Kidney capillary endothelial cell (primary cell): ENCODE measurements at places on chromosomes 13 and 19.
A peak's percentile ranks its signal among the peaks of the same experiment; 100 is the strongest.

DNA sequence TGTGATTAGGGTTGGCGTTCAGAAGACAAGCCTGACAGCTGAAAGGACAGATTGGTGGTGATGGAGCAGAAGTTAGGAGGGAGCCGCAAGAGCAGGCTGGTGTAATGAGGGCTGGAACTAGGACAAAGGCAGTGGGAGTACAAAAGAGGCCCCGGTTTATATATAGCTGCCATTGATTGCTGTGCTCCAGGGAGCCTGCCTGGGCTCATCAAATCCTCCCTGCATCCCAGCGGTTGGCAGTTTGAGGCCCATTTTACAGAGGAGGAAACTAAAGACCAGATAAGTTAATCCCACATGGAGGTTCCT lies 123.7 kb downstream of the CACNA1A start:
- DNase-seq: no peak

DNA sequence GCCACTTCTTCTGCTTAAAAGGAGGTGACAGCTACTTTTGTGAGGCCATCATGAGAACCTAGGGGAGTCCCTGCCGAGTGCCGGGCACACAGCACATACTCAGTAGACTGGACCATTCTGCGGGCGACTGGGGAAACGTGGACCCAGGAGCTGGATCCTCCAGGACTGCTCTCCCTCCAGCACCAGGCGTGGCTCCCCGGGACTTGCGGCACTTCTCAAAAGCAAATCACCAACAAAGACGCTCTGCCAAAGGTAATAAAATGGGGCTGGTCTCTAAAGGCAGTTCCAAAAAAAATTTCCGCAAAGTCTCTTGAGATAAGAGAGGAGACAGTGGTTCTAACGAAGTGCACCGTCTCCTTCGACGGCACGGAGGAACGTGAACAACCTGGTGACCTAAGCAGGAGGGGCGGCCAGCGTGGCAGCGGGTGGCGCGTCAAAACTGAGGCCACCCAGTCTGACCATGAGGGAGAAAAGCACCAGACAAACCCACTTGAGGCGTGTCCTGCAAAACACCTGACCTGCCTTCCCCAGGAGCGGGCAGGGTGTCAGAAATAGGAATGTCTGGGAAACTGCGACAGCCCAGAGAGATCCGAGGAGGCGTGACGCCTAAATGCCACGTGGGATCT lies 1.4 kb upstream of the TMPRSS9 start:
- DNase-seq: no peak

GRCh38 chr13:86856991-86857390 lies 814.2 kb upstream of the SLITRK5 start:
- DNase-seq: no peak

DNA sequence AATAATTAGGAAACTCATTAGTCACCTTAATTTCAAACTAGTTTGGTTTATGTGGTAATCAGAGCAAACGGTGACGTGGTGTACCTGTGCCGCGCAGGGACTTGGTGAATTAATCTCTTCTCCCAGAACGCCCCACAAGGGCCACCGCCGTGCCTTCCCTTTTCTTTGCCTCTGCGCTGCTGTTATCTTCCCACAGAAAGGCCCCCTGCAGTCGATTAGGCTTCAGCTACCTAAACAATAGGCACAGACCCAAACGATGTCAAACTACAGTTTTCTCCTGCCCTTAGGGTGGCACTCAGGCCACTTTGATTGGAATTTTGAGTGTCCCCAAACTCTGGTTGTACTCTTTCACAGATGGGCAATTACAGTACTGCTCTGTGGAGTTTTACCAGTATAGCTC lies 115.5 kb downstream of the GGACT start:
- no peak for DNase-seq

DNA sequence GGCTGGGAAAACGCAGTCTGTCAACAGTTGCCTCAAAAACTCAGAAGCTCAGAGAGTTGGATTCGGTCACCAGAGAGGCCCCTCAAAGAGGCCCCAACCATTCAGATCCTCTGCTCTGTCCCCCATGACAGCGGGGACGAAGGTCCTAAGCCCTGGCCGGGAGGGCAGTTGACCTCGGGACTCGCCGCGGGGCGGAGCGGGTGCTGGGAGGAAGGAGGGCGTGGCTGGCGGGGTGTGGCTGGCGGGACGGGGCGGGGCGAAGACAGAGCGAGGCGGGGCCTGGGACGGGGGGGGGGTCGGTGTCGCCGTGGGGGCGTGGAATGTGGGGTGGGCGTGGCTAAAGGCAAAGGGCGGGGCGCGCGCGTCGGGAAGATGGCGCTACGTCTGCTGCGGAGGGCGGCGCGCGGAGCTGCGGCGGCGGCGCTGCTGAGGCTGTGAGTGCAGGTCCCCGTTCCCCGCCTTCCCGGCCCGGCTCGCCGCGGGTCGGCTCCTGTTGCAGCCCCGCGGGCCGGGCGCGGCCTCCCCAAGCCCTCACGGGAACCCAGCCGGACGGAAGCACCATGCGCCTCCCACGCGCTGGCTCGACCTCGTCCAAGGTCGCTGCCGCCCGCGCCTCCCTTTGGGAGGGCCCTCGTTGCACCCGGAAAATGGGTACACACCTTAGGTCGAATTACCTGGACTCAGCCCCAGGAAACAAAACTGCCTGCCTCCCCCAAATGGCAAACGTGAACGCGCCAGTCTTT lies 105.2 kb downstream of the TM9SF2 start:
- DNase-seq: peak; percentile 66

DNA sequence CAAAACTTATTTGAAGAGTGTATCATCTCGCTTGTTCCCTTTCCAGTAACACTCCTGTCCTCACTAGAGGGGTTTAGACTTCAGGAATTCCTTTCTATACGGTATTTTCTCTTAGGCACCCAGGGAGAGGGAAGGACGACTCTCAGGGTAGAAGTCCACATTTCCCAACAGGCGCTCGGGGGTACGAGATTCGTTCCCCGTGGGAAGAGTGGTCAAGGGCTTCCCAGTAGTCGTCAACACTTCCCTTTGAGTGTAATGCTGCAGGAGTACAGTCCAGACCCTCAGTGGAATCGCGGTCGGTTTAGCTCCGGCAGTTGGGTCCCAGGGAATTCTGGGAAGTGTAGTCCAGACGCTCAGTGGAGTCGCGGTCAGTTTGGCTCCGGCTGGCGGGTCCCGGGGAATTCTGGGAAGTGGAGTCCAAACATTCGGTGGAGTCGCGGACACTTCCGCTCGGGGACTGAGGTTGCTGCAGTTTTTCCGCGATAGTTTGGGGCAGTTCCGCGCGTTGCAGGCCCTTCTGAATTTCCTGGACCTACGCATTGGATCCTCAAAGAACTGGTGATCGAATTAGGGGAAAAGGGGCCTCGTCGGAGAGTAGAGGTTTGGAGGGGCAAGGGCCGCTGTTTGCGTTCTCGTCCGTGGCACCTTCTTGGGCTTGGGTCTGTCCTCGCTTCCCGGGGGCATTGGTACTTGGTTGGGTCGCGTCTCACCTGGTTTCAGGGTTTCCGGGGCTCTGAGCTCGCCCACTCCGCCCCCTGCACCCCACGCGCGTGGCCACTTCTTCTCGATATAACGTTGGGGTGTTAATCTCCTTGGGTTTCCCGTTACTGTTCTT lies at the start of gene ZNF224:
Gene ZNF224, plus strand, starts transcription at position 431 of the 835 bp plus-strand sequence. CDS start 3,513 bp downstream, outside the sequence.
- DNase-seq: peak; percentile 85

- no peak for DNase-seq
These were observed 23.9 kb downstream of the GATAD2A start for GRCh38 chr19:19429361-19429760.

GRCh38 chr13:32997399-32997798 lies 18.8 kb upstream of the KL start:
- DNase-seq: no peak

DNA sequence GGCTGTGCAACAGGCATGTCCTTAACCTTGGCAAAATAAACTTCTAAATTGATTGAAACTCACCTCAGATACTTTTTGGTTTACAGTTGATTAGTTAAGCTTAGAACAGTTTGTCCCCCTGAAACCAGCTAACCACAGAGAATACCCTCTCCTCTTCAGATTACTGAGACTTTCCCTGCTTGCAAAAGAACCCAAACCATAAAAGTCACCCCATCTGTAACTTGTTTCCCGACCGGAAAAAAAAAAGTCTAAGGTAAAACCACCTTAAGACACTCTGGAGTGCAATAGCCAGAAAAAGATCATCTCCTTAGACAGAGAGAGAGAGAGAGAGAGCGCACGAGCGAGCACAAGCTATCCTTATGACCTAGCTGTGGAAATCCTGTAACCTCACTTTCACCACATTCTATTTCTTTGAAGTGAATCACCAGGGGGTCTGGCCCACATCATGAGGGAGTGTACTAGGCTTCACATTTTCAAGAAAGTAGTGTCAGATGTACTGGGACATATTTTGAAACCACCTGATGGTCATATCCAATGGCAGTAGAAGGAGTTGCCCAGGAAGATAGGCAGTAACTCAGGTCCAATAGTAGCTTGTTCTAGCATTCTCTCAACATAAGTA lies 11.1 kb upstream of the GTF2F2 start:
- DNase-seq: no peak

DNA sequence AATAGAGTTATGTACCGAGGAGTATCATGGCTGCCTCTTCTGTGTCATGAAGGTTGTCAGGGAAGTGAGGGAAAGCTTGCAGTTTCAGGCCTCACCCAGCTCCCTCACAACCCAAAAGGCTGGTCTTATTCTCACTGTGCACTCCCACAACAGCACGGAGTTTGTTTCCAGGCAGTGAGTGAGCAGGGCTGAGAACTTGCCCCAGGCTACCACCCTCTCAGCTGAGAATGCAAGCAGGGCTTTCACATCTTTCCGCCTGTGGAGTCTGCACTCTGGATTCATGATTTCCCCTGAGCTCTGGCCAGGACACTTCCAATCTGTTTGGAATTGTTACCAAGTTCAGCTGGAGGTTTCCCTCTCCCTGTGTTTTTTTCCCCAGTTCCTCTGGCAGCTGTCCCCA lies 2284.7 kb upstream of the PCDH20 start:
- DNase-seq: no peak

DNA sequence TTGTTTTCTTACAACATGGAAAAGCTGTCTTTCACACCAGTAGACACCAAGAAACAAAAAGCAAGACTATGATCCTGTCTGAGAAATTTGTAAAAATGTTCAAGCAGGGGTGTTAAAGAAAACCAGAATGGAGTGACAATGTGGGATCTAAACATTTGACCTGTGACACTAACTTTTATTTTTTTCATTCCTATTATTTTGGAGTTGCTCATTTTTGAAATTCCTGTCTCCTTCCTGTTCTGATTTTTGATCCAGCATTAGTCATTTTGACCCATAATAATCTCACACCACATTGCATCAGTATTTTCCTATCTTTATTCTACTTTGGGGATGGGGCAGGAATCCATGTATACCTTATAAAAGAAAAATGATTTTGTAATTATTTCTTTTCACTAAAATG lies 164.2 kb downstream of the DLEU7 start:
- DNase-seq: peak; percentile 52

GRCh38 chr13:100128373-100128772 lies 39.5 kb downstream of the PCCA start:
- DNase-seq: no peak

DNA sequence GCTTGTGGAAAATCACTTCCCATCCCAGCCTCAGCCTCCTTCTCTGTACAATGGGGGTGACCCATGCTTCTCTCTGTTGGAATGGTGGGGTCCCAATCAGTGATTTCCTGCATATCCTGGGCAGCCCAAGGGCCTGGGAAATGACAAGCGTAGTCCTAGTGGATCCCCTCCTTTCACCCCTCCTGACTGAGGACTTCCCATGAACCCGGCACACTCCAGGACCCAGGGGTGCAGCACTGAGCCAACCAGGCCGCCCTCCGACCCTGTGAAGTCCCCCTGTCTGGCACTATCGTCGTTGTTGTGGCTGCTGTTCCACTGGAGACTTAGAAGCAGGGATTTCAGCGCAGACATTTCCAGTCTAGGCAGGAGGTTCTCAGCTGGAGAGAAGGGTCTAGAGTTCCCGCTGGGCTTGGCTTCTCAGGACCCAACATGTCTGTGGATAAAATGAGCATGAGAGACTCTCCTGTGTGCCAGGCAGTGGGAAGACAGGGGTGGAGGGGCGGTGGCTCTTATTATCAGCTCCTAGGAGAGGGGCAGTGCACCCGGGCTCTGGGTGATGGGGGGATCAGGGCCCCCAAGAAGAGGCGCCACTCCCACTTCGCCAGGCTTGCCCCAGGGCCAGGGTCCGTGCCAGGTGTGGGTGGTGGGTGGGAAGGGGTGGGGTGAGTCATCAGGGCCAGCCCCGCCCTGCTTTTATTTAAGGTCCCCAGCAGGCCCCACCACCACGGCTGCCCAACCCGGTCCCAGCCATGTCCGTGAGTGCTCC lies at the start of gene LGALS7B:
Gene LGALS7B, plus strand, starts transcription at position 723 of the 766 bp plus-strand sequence. Its CDS starts 27 bp downstream, at position 750.
- no peak for DNase-seq

DNA sequence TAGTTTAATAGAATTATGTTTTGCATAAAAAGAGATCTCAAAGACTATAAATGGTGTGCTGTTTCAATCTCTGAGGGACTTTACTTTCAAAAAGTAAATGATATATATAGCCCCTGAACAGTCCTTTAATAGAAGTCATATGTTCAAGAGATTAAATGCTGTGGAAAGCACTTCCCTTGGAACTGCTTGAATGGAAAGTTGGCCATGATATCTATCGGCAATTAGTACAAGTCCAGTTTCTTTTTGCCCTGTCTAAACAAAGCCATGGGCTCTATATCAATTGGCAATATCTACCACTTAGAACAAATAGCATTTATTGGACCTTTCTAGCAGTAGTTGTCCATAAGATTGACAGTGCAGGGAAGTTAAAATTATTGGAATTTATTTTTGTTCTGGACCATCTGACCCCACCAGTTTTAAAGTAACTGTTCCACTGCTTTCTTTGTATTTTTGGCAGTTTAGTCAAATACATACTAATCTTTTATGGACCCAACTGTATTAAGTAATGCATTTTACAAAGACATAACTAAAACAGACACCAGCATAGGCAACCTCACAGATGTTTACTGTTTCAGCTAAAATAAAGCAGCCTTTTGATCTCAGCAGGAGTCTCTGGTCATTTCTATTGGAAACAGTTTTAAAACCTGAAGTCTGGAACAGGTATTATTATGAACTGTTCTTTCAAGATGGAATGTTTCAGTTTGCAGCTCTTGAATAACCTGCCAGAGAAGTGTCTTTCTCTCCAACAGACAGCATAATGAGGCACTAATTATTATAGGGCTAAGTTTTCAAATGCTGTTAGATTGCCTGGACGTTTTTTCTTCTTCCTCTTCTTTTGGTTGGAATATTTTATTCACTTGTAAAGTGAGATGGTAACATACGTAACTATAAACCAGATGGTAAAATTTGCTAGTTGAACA lies 282.6 kb downstream of the DCLK1 start:
- no peak for DNase-seq

DNA sequence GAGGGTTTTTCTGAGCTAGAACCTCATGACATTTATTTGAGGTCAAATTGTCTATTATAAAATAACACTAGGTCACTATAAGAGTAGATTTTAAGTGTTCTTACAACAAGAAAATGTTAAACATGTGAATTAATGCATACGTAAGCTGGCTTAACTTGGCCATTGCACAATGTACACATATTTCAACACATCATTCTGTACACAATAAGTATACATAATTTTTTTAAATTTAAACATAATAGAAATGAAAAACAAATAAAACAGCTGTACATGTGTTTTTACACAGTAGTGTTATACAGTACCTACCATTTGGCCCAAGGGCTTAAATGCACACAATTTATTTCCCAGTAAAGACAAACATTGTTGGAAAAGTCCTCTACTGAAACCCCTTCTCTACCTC lies 269.9 kb downstream of the DACH1 start:
- DNase-seq: no peak

GRCh38 chr13:30647824-30648521 lies 30.3 kb downstream of the USPL1 start:
- DNase-seq: no peak

GRCh38 chr13:79365981-79366380 lies 40.1 kb downstream of the RBM26 start:
- DNase-seq: no peak
